ENCODE measurements at places on chromosomes 12 and 14. TPM values are rescaled to one million over a fixed set of nuclear protein-coding genes. Genes with fewer than 3 reads are reported as not detected.

DNA sequence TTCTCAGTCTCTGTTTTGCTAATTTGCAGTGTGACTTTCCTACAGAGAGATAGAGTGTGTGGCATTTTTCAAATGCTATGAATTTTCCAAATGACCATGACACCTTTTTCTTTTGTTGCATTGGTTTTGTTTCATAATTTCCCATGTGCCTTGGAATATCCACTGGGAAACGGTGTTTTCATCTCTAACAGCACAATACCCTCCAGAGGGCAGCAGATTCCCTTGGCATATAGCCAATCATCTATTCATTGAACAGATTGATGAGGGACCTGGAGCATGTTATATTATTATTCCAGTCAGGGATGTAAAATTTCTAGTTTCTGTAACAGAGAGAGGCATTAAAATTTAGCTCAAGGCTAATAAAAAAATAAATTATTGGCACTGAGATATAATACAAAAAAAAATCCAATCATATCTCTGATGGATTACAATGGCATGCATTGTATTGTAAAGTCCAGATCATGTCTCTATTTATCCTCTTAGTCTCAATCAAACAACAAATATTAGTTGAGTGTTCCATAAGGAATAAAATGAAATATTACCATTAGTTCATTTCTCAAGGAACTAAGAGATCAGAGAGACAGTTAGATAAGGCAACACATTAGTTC, 29.6 kb upstream of the NTN4 start:
- H3K27ac ChIP-seq, result no peak overlapping the region
- no peaks in the 10 kb centered on the region for H3K4me1 ChIP-seq
- no peak overlapping the region for H3K4me3 ChIP-seq
- no peaks in the 10 kb centered on the region for H3K27me3 ChIP-seq

GRCh38 chr12:44674875-44675274, 201.2 kb downstream of the NELL2 start:
- H3K36me3 ChIP-seq, result no peaks in the 10 kb centered on the region
- DNase-seq, result no peak
- H3K4me3 ChIP-seq, result no peak overlapping the region
- no peaks in the 10 kb centered on the region for H3K4me1 ChIP-seq
- no peak overlapping the region for H3K27ac ChIP-seq

GRCh38 chr12:7150841-7151240, 20.7 kb downstream of the CLSTN3 start:
- DNase-seq, result no peak
- no peak overlapping the region for H3K27ac ChIP-seq
- no peaks in the 10 kb centered on the region for H3K27me3 ChIP-seq
- no peaks in the 10 kb centered on the region for H3K36me3 ChIP-seq

DNA sequence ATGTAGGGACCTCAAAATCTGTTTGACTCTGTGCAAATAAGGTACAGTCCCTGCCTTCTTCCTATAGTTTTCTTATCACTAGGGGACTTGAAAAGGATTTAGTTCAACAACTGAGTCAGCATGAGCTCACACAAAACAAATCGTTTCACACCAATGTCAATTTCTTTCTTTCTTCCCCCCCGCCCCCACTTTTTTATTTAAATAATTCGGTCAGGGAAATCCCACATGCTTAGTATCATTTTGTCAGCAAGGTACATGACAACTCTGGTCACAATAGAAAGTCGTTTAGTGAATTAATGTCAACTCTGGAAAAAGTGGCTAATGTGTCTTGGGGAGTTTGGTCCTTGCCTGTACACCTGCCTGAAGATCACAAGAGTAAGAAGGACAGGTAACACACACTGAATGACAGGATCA, 232.2 kb upstream of the PLEKHG7 start:
- no peak overlapping the region for H3K4me3 ChIP-seq
- H3K36me3 ChIP-seq, result no peaks in the 10 kb centered on the region
- H3K27ac ChIP-seq, result no peak overlapping the region
- DNase-seq, result no peak
- H3K4me1 ChIP-seq, result peaks cover 16% of the 10 kb centered on the region

DNA sequence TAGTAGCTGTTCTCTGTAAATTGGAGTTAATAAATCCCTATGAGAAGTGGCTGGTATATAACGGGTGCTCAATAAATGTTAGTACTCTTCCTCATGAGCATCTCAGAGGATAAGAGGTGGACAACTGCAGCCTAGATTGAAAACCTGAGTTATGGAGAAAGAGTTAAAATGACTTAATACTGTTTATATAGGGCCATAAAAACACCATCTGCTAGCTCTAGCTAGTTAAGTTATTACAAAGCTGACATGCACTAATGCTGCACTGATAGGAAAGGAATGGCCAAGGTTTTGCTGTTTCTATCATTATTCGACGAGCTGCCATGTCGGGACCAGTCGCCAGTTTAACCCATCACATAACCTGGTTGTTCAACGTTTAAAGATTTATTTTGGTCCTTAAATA, 72.0 kb upstream of the SEL1L start:
- no peak overlapping the region for H3K27ac ChIP-seq
- no peaks in the 10 kb centered on the region for H3K36me3 ChIP-seq
- H3K4me1 ChIP-seq, result no peaks in the 10 kb centered on the region
- H3K27me3 ChIP-seq, result no peaks in the 10 kb centered on the region
- no peak for DNase-seq

DNA sequence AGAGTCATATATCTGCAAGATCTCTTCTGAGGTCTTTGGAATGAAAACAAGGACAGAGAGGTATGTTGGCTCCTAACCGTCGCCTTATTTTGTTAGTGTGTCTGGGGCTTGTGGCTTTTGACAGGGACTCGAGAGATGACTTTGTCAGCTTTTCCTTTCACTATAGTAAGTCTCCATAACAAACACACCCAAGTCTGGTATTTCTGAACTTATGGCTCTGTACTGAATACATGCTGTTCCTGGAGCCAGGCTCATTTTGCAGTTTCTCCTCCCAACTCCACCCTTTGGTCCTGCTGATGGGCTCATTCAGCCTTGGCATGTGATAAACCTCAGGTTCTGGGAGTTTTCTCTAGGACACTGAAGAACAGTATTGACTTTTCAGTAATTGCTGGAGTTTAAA, 27.7 kb upstream of the TMED10 start:
- no peaks in the 10 kb centered on the region for H3K4me1 ChIP-seq
- no peaks in the 10 kb centered on the region for H3K36me3 ChIP-seq
- no peaks in the 10 kb centered on the region for H3K27me3 ChIP-seq
- H3K27ac ChIP-seq, result no peak overlapping the region

GRCh38 chr12:86196465-86196864, 59.7 kb downstream of the MGAT4C start:
- H3K27ac ChIP-seq, result no peak overlapping the region
- H3K27me3 ChIP-seq, result no peaks in the 10 kb centered on the region
- no peaks in the 10 kb centered on the region for H3K4me1 ChIP-seq
- no peak for DNase-seq
- no peaks in the 10 kb centered on the region for H3K36me3 ChIP-seq

DNA sequence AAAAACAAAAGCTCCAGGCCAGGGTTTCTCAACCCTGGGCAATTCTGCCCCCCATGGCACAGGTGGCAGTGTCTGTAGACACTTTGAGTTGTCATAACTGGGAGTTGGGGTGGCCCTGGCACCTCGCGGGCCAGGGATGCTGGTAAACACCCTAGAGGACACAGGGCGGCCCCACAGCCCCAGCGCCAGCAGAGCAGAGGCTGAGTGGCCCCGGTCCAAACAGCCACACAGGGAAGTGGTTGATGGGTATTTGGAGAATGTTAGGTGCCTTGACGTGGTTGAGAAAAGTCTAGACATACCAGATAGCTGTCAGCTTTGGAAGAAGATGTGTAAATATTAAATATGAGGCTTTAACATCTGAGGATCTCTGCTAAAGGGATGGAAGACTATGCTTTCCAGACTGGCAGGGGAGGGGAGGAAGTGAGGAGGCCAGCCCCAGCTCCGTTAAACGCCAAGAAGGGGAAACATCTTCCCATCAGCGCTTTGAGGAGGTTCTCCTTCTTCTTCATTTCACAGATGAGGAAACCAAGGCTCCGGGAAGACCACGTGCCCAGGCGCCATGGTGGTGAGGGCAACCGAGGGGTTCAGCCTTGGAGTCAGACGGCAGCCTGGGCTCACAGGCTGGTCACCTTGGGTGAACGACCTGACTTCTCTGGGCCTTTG, 103.7 kb downstream of the SCARB1 start:
- no peak overlapping the region for H3K4me3 ChIP-seq
- peak overlapping the region; percentile 38 for H3K27ac ChIP-seq
- no peak for DNase-seq
- no peaks in the 10 kb centered on the region for H3K36me3 ChIP-seq

- no peak overlapping the region for H3K4me3 ChIP-seq
- H3K4me1 ChIP-seq, result no peaks in the 10 kb centered on the region
- H3K27ac ChIP-seq, result no peak overlapping the region
Measured at GRCh38 chr12:131430158-131430742, 280.6 kb upstream of the SFSWAP start.

- DNase-seq, result no peak
- H3K4me1 ChIP-seq, result no peaks in the 10 kb centered on the region
- H3K36me3 ChIP-seq, result no peaks in the 10 kb centered on the region
- no peak overlapping the region for H3K4me3 ChIP-seq
Measured at GRCh38 chr12:1273051-1273450, 282.0 kb downstream of the ERC1 start.

DNA sequence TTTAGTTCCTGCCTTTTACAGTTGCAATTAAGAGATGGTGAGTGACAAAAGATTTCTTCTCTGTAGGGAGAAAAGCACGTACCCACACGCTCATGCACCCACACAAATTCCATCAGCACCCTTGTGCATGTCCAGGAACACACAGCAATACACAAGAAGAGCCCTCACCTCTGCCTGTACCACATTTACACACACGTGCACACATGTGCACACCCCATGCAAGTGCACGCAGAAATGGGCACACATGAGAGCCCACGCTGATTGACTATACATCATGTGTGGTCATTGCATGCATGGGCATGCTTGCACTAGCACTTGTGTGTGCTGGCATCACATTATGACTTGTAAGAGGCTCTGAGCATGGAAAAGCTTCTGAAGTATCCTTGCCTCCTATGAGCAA, 70.5 kb downstream of the SERPINA3 start:
- no peaks in the 10 kb centered on the region for H3K4me1 ChIP-seq
- H3K36me3 ChIP-seq, result no peaks in the 10 kb centered on the region
- H3K27me3 ChIP-seq, result no peaks in the 10 kb centered on the region
- no peak for DNase-seq
- H3K4me3 ChIP-seq, result no peak overlapping the region

- no peak overlapping the region for H3K27ac ChIP-seq
- no peaks in the 10 kb centered on the region for H3K36me3 ChIP-seq
- DNase-seq, result no peak
- no peaks in the 10 kb centered on the region for H3K27me3 ChIP-seq
Measured at GRCh38 chr14:104517867-104518266, 61.7 kb upstream of the C14orf180 start.

DNA sequence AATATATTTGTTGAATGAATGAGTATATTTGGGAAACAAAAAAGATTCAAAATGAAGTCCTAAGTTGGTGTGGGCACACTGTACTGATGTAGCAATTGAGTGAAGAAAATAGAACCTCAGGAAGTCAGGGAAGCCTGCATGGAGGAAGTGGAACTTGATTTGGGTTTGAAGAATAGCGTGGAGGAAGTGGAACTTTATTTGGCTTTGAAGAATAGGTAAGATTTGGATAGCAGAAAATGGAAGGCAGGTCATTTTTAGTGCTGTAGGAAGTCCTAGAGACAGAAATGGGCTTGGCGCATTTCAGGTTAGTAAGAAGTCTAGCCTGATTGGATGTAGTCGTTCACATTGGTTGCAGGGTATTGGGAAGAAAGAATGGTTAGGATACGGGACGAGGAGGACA, 5.4 kb downstream of the C12orf75 start:
- no peaks in the 10 kb centered on the region for H3K36me3 ChIP-seq
- H3K27me3 ChIP-seq, result no peaks in the 10 kb centered on the region
- no peak overlapping the region for H3K27ac ChIP-seq

- DNase-seq, result no peak
- H3K27ac ChIP-seq, result no peak overlapping the region
- no peaks in the 10 kb centered on the region for H3K4me1 ChIP-seq
- no peak overlapping the region for H3K4me3 ChIP-seq
Measured at GRCh38 chr14:34682787-34683321, 31.5 kb downstream of the CFL2 start.

GRCh38 chr14:65926935-65927700, 514.6 kb downstream of the FUT8 start:
- H3K27me3 ChIP-seq, result no peaks in the 10 kb centered on the region
- H3K27ac ChIP-seq, result no peak overlapping the region
- no peaks in the 10 kb centered on the region for H3K4me1 ChIP-seq
- no peaks in the 10 kb centered on the region for H3K36me3 ChIP-seq
- DNase-seq, result no peak

GRCh38 chr14:42944284-42944683, 1337.6 kb downstream of the LRFN5 start:
- H3K36me3 ChIP-seq, result no peaks in the 10 kb centered on the region
- H3K4me3 ChIP-seq, result no peak overlapping the region
- H3K27me3 ChIP-seq, result no peaks in the 10 kb centered on the region
- no peak overlapping the region for H3K27ac ChIP-seq
- no peak for DNase-seq
- no peaks in the 10 kb centered on the region for H3K4me1 ChIP-seq

- no peak overlapping the region for H3K4me3 ChIP-seq
- H3K27me3 ChIP-seq, result no peaks in the 10 kb centered on the region
- DNase-seq, result no peak
- peaks cover 27% of the 10 kb centered on the region for H3K4me1 ChIP-seq
- peak overlapping the region; percentile 2 for H3K27ac ChIP-seq
Measured at GRCh38 chr12:116933091-116933490, 22.3 kb downstream of the FBXW8 start.

GRCh38 chr14:92459030-92459949, 54.3 kb upstream of the RIN3 start:
- no peak for DNase-seq
- no peaks in the 10 kb centered on the region for H3K27me3 ChIP-seq
- no peaks in the 10 kb centered on the region for H3K36me3 ChIP-seq
- H3K4me3 ChIP-seq, result no peak overlapping the region
- H3K4me1 ChIP-seq, result no peaks in the 10 kb centered on the region

DNA sequence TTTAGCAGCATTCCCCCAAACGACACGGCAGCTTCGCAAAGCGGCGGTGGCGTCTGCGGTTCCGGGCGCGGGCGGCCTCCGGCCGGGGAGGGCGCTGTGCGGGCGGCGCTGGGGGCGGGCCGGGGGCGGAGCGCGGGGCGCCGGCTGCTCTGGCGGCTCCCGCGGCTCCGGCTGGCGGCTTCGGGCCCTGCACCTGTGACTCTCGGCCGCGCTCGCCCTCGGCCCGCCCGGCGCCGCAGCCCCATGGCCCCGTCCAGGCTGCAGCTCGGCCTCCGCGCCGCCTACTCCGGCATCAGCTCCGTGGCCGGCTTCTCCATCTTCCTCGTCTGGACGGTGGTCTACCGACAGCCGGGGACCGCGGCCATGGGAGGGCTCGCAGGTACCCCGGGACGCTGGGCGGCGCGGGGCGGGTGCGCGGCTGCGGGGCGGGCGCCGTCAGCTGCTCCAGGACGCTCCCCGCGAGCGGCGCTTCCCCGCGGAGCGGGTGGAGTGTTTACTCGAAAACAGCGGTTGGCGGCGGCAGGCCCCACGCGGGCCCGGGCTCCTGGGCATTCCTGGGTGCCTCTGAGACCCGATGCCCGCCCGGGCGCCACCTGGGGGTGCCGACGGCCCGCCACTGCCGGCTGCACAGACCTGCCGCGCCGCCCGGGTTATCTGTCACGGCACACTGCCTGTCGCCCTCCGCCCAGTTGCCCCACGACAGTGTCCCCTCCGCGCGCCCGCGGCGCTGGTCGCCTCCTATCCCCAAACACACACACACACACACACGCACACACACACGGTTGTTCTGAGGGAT, at the start of gene SLC48A1:
SLC48A1 (plus strand) TSS at position 177 of the 796 bp plus-strand sequence; CDS start at position 244, 67 bp downstream.
- peak; percentile 80 for DNase-seq
- H3K27me3 ChIP-seq, result no peaks in the 10 kb centered on the region
- peak within 1 kb of the TSS; percentile 74 for H3K27ac ChIP-seq

C12orf50 gene
- 1.4 TPM for total RNA-seq

NUAK1 gene
- 10.6 TPM for total RNA-seq

CD63 gene
- total RNA-seq, result 987 TPM

DBX2 gene
- total RNA-seq, result not detected

KRT4 gene
- 0.18 TPM for total RNA-seq

OR4K13 gene
- not detected for total RNA-seq

AQP6 gene
- not detected for total RNA-seq

TUNAR gene
- total RNA-seq, result not detected

Data from adrenal gland (tissue), 19 donors.